T-helper 17 cell (primary cell): ENCODE measurements at places on chromosomes 11 and 22. TPM values are rescaled to one million over a fixed set of nuclear protein-coding genes. Genes with fewer than 3 reads are reported as not detected.

GRCh38 chr11:73632996-73633395, 13.4 kb upstream of the PLEKHB1 start:
- DNase-seq: no peak
- H3K36me3 ChIP-seq: no peaks in the 10 kb centered on the region
- H3K4me3 ChIP-seq: no peak overlapping the region
- H3K27ac ChIP-seq: no peak overlapping the region
- no peaks in the 10 kb centered on the region for H3K27me3 ChIP-seq
- peaks cover 2% of the 10 kb centered on the region for H3K4me1 ChIP-seq

DNA sequence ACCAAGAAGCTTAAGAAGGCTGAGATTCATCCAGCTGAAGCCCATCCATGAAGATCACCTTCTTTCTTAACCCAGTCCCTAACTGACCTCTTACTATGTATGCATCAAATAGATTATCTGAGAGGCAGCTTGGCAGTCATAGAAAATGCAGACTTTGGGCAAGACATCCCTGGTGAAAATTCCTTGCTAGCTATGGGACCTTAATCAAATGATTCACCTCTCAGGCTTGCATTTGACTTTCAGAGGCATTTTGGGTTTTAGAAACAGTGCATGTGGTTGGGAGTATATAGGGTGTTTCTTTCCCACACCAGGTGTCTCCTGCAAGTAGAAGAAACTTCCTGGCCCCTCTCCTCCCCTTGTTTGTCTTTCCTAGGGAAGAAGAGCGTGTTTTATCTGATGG, 188.5 kb upstream of the ISX start:
- H3K27me3 ChIP-seq: peaks cover 7% of the 10 kb centered on the region
- H3K27ac ChIP-seq: no peak overlapping the region
- H3K4me3 ChIP-seq: no peak overlapping the region

DNA sequence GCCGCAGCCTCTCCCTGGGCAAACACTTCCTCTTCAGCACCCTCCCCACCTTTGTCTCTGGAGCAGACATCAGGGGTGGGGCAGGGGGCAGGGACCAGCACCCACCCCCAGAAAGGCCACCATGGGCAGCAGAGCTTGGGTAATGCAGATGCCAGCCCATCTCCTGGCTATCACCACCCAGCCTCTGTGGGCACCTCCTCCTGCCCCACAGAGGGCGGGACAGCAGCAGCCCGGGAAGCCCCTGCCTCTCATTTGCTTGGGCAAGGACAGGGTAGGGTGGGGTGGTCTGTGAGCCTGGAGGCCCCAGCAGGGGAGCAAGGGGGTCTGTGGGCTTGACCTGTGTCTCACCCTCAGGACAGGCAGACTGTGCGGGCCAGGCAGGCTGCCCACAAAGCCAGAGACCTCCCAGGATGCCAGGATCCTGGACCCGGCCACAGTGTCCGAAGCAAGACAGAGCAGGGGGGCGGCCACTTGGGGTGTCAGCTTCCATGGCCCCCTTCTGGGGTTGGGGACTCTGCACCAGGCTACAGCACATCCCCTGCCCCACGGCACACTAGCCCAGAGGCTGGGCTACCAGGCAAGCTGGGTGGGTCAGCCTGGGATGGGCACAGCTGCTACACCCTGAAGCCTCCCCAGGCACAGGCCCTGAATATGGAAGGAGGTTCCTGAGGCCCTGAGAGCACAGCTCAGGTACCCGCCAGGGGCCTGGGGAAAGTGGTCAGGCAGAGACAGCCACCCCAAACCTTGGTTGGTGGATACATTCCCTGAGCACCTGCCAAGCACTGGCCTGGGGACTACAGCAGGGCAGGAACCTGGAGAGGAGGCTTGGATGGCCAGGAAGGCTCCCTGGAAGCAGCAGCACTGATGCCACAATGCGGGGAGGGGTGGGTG, 4.5 kb downstream of the RNH1 start:
- H3K36me3 ChIP-seq: peaks cover 5% of the 10 kb centered on the region
- peak overlapping the region; percentile 12 for H3K4me3 ChIP-seq
- no peak for DNase-seq
- no peaks in the 10 kb centered on the region for H3K27me3 ChIP-seq
- peaks cover 17% of the 10 kb centered on the region for H3K4me1 ChIP-seq
- H3K27ac ChIP-seq: peak overlapping the region; percentile 27

DNA sequence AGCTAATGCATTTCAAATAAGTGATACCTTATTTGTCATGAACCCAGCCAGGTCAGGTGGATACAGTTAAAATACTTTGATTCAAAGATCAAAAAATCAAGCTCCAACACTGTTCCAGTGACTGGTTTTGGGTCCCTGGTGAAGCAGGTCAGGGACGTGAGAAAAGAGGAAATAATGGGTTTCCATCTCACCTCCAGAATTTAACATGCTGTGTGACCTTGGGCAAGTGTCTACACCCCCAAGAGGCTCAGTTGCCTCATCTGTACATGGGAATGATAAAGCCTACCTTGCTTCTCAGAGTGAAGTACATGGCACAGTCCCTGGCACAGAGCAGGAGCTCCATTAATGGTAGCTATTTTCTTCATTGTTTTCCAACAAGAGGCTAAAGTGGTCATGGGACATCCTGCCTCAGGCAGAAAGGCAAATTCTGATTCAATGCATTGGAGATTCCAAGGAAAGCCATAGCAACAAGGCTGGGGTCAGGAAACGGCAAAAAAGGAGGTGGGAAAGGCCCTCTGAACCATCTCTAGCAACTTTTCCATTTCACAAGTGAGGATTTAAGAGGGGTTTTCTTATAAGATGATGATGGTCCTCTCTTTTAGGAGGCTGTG, 108.5 kb downstream of the CSNK2A3 start:
- H3K27ac ChIP-seq: peak overlapping the region; percentile 94
- no peak for DNase-seq
- no peaks in the 10 kb centered on the region for H3K27me3 ChIP-seq
- no peaks in the 10 kb centered on the region for H3K36me3 ChIP-seq
- peaks cover 27% of the 10 kb centered on the region for H3K4me1 ChIP-seq

Gene MCAM
- 54.0 TPM for total RNA-seq

Gene TCN1
- 0.55 TPM for total RNA-seq

Gene HYLS1
- total RNA-seq: 3.3 TPM
